ENCODE measurements at places on chromosomes 4 and X. TPM values are rescaled to one million over a fixed set of nuclear protein-coding genes. Genes with fewer than 3 reads are reported as not detected.

DNA sequence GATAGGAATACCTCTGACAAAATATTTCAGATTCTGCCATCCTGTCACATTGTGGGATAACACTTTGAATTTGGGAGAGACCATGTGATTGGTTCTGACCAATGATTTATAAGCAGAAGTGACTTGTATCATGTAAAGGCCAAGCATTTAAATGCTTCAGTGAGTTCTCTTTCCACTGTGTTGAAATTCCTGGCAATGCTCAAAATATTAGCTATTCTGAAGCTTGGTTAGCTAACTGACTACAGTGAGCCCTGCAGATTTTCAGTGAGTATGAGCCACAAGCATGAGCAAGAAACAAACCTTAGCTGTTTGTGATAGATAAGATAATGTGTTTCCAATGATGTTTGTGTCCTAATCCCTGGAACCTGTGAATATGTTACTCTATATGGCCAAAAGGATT is 562.8 kb upstream of the AADAT start:
- H3K4me3 ChIP-seq, result no peak overlapping the region
- DNase-seq, result no peak
- peaks cover 3% of the 10 kb centered on the region for H3K4me1 ChIP-seq
- no peak overlapping the region for H3K27ac ChIP-seq
- no peaks in the 10 kb centered on the region for H3K36me3 ChIP-seq
- no peaks in the 10 kb centered on the region for H3K27me3 ChIP-seq

- H3K36me3 ChIP-seq, result no peaks in the 10 kb centered on the region
- DNase-seq, result peak; percentile 80
- H3K4me3 ChIP-seq, result no peak overlapping the region
- H3K27ac ChIP-seq, result no peak overlapping the region
Measured at GRCh38 chr4:3247399-3248177, 1.4 kb upstream of the MSANTD1 start.

The UCHL1 gene
- total RNA-seq, result 348 TPM

- H3K4me1 ChIP-seq, result peaks cover 36% of the 10 kb centered on the region
- peak; percentile 81 for DNase-seq
- H3K27me3 ChIP-seq, result no peaks in the 10 kb centered on the region
- H3K4me3 ChIP-seq, result no peak overlapping the region
- peaks cover 74% of the 10 kb centered on the region for H3K36me3 ChIP-seq
Measured at GRCh38 chr4:128858879-128859671, 49.6 kb downstream of the JADE1 start.

The FAM47A gene
- not detected for total RNA-seq

The DOK7 gene
- not detected for total RNA-seq

All from osteoblast (primary cell).